Astrocyte (in vitro differentiated cells and primary cell): ENCODE measurements at places on chromosomes 2 and 18. TPM values are rescaled to one million over a fixed set of nuclear protein-coding genes. Genes with fewer than 3 reads are reported as not detected.
A peak's percentile ranks its signal among the peaks of the same experiment; 100 is the strongest.

The SCG2 gene
- 5.6 and 6.9 TPM in 2 replicates for total RNA-seq

The SP140 gene
- 14.1 and 18.5 TPM in 2 replicates for total RNA-seq

The CRYBA2 gene
- total RNA-seq = not detected in 2 replicates

The VIL1 gene
- total RNA-seq = not detected in 2 replicates

The DSG1 gene
- total RNA-seq = 0.05 TPM in 1 of 2 replicates, not detected in the other

The ALPI gene
- total RNA-seq = not detected in 2 replicates

The FTCDNL1 gene
- 0.45 and 0.48 TPM in 2 replicates for total RNA-seq

The EGR4 gene
- not detected in 2 replicates for total RNA-seq

The GREB1 gene
- total RNA-seq = 9.3 and 14.5 TPM in 2 replicates

The IL36A gene
- not detected in 2 replicates for total RNA-seq

The CNDP1 gene
- 0.31 TPM in 1 of 2 replicates, not detected in the other for total RNA-seq

DNA sequence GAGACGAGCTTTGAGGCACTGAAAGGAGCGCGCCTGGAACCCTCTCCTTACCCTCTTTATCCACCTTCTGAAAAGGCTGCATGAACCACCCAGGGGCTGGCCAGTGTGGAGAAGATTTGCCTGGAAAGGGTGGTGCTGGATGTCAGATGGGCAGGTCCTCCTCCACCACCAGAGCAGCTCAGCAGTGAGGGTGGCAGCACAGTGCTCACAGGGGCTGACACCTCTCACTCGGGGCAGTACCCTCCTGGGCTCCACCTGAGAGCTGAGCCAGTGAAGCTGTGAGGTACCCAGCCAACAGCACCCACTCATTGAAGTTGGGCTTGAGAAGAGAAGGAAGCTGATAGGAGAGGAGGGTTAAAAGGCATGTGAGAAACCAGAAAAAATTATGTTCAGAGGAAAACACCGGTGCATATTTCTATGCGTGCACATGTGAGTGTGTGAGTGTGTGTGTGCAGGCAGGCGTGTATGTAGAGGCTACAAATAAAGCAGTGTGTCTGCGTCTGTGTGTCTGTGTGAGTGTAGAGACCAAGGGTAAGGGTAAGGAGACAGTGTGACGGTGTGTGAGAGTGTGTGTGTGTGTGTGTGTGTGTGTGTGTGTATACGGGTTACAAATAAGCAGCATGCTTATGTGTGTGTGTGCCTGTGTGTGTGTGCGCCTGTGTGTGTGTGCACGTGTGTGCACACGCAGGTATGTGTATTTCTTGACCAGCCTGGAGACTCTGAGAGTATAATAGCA lies 40.7 kb downstream of the TEX44 start:
- peaks cover 4% of the 10 kb centered on the region for H3K4me1 ChIP-seq
- no peaks in the 10 kb centered on the region for H3K36me3 ChIP-seq
- H3K27me3 ChIP-seq = no peaks in the 10 kb centered on the region

GRCh38 chr2:106011380-106011779 lies 182.7 kb downstream of the UXS1 start:
- H3K27me3 ChIP-seq = no peaks in the 10 kb centered on the region
- no peak overlapping the region for H3K4me3 ChIP-seq
- DNase-seq = no peak

DNA sequence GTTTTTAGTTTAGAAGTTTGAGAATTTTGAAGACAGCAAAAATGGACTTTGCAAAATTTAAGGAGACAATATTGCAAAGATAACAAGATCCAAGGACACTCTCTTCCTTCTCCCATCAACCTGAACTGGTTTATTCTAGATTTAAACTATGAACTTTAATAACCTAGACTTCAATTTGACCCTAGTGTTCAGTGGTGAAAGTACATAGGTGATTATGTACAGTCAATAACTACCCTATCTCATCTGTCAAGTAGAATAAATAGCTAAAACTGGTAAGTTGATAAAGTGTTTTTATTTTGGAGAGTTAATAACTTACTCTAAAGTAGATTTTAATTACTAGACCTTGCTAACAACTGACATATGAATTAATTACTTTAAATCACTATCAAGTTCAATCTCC lies 52.9 kb upstream of the NFE2L2 start:
- no peak for DNase-seq
- H3K4me1 ChIP-seq = no peaks in the 10 kb centered on the region
- H3K27me3 ChIP-seq = no peaks in the 10 kb centered on the region
- H3K4me3 ChIP-seq = no peak overlapping the region
- no peak overlapping the region for H3K27ac ChIP-seq
- H3K36me3 ChIP-seq = no peaks in the 10 kb centered on the region

DNA sequence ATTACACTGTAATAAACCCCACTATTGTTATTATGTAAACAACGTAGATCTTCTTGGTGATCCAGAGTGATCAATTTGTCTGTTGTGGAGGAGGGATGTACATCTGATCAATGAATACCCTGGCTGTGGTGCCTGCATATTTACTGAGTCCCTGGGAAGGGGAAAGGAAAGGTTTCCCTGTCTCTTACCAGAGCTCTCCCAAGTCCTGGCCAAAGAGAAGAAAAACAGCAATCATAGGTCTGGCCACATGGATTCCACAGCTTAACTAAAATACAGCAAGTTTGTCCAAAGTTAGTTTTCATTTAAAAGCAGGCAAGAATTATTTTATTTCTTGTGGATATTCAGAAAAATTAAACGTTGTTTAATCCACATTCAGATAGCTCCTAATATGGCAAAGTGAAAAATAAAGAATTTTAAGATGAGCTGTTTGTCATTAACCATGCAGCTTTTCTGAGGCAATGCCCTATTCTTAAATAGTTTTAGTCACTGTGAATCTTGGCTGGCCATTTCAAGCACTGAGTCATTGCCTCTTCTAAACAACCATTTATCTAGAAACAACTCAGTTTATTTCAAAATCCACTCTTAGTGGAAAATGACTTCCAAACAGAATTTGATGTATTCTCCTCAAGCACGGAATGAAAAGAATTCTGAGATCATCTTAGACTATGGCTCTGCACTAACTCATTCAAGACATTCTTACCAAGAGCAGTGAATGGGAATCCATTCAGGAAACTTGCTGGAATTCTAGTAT lies 1004.4 kb upstream of the CDH2 start:
- no peaks in the 10 kb centered on the region for H3K36me3 ChIP-seq
- H3K4me1 ChIP-seq = peaks cover 22% of the 10 kb centered on the region
- no peak overlapping the region for H3K4me3 ChIP-seq
- H3K27me3 ChIP-seq = no peaks in the 10 kb centered on the region

- no peaks in the 10 kb centered on the region for H3K36me3 ChIP-seq
- DNase-seq = no peak
- peaks cover 16% of the 10 kb centered on the region for H3K4me1 ChIP-seq
- H3K27me3 ChIP-seq = no peaks in the 10 kb centered on the region
- peak overlapping the region; percentile 16 for H3K27ac ChIP-seq
Measured at GRCh38 chr2:226970362-226970761, 134.5 kb downstream of the RHBDD1 start.

GRCh38 chr2:206457188-206457634 lies 13.9 kb downstream of the ADAM23 start:
- H3K27ac ChIP-seq = no peak overlapping the region
- H3K4me1 ChIP-seq = no peaks in the 10 kb centered on the region
- DNase-seq = peak; percentile 36
- H3K27me3 ChIP-seq = no peaks in the 10 kb centered on the region
- H3K4me3 ChIP-seq = no peak overlapping the region

DNA sequence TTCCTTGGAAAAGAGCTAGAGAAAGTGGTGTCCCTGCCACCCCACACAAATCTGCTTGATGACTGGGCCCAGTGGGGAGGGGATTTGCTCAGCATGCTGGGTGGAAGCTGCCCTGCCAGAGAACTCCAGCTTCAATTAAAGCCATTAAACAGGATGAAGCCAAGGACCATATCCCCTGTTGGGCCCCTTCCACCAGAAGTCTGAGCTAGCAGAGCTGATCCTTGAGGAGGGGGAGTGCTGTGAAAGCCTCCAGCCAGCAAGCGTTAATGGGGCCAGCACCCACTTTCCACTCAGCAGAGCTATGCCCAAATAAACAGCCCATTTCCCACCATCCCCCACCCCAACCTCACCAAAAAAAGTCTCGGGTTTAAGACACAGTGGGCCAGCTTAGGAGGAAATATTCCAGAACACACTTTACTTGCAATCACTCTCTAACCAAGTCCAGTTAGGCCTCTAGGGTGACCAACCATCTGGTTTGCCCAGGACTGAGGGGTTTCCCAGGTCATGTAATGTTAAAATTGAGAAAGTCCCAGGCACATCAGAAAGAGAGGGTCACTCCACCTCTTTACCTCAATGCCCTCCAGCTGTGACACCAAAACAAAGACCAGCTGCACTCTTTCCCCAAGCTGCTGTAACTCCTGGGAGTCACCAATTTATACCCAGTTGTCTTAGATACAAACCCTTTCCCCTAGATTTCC lies 132.3 kb downstream of the FOXI3 start:
- H3K4me1 ChIP-seq = no peaks in the 10 kb centered on the region
- DNase-seq = no peak
- no peak overlapping the region for H3K4me3 ChIP-seq
- no peak overlapping the region for H3K27ac ChIP-seq
- H3K36me3 ChIP-seq = no peaks in the 10 kb centered on the region

- H3K4me3 ChIP-seq = no peak overlapping the region
- H3K27me3 ChIP-seq = no peaks in the 10 kb centered on the region
- peaks cover 10% of the 10 kb centered on the region for H3K4me1 ChIP-seq
- no peak for DNase-seq
- H3K27ac ChIP-seq = no peak overlapping the region
Measured at GRCh38 chr2:47312491-47312850, 90.5 kb upstream of the MSH2 start.

DNA sequence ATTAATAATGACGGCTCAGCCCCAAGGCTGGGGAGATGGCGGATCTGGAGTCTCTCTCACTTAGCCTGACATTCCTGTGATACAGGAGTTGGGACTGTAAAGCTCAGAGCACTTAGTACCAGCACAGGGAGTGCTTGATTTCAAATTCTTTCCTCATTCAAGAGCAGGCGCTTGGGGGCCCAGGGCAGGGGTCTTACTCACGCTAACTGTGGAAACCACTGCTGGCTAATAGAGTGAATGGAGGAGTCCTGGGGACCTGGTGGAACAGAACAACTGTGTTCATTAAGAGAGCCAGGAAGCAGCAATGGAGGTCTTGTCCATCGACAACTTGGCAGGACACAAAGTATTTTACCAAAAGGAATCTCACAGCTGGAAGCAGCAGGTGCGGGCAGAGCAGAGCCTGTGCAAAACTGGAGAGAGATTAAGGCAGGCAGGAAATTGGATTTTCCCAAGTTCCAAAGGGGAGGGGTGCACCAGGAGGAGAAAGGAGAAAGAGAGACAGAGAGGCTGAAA lies 358.9 kb downstream of the TNS1 start:
- no peak overlapping the region for H3K4me3 ChIP-seq
- H3K4me1 ChIP-seq = peaks cover 5% of the 10 kb centered on the region

- H3K4me1 ChIP-seq = no peaks in the 10 kb centered on the region
- H3K4me3 ChIP-seq = no peak overlapping the region
- H3K27me3 ChIP-seq = peaks cover 30% of the 10 kb centered on the region
Measured at GRCh38 chr2:111042772-111043771, 77.6 kb upstream of the BCL2L11 start.

- H3K36me3 ChIP-seq = no peaks in the 10 kb centered on the region
- no peak overlapping the region for H3K27ac ChIP-seq
- no peaks in the 10 kb centered on the region for H3K4me1 ChIP-seq
- H3K4me3 ChIP-seq = no peak overlapping the region
- no peak for DNase-seq
- no peaks in the 10 kb centered on the region for H3K27me3 ChIP-seq
Measured at GRCh38 chr2:65215946-65216345, 11.7 kb upstream of the ACTR2 start.

- no peaks in the 10 kb centered on the region for H3K27me3 ChIP-seq
- H3K4me1 ChIP-seq = no peaks in the 10 kb centered on the region
- peaks cover 27% of the 10 kb centered on the region for H3K36me3 ChIP-seq
Measured at GRCh38 chr2:61214171-61214570, 52.2 kb downstream of the C2orf74 start.

GRCh38 chr2:14418115-14418514 lies 214.4 kb upstream of the LRATD1 start:
- DNase-seq = peak; percentile 56
- H3K4me3 ChIP-seq = no peak overlapping the region
- no peaks in the 10 kb centered on the region for H3K27me3 ChIP-seq
- no peaks in the 10 kb centered on the region for H3K36me3 ChIP-seq
- no peak overlapping the region for H3K27ac ChIP-seq

DNA sequence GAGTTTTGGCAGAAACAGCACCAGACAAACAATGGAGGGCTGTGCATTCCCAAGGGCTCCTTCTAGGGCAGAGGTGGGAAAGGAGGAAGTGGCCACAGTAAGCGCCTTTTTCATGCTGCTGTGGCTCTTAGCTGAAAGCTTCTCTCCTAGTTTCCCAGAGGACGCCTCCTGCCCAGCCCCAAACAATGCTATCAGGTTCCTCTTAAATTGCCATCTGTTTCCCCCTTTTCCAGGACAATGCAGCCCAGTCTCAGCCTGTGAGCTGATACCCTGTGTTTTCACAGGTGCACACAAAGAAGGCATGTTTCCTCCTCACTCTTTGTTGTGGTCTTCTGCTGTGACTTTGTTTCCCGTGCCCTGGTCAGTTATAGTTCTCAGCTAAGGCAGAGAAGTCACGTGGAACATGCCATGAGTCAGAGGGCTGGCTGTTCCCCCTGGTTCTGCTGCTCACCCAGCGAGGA lies 5.4 kb upstream of the FAM124B start:
- no peaks in the 10 kb centered on the region for H3K4me1 ChIP-seq
- H3K4me3 ChIP-seq = no peak overlapping the region
- H3K27me3 ChIP-seq = no peaks in the 10 kb centered on the region
- H3K27ac ChIP-seq = no peak overlapping the region
- DNase-seq = no peak

DNA sequence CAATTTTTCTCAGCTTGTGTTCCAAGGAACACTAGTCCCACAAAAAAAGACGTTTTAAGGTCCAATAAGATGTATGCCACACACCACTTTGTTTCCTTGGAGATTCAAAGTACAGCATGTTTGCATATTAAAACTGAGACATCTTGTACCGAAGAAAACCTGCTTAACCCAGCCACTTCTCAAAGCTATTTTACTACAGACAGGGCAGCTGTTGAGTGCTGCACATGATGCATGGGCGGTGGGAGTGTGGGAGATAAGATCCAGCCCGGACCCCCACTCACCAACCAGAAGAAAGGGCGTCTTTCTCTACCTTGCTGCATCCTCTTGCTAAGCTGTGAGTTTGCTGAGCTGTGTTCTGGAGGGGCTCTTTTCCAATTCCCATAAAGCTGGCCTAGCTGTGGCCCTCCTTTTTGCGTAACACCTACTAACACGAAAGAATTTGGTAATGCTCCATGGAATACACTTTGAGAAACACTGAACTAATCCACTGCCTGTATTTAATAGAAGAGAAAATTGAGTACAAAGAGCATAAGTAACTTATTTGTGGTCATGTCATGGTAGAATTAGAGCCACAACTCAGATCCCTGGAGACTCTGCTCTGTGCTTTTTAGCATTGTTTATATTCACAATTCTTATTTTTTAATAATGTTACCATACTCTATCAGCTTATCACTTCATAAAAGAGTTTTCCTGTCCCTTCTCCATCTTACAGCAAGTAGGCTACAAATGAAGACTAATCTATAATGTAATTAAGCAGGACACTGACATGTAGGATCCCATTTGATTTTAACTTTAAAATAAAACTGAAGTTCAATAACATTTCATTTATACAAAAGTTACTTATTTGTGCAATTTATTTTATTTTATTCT lies 90.0 kb downstream of the PLEKHM3 start:
- H3K27me3 ChIP-seq = no peaks in the 10 kb centered on the region
- no peak for DNase-seq
- no peaks in the 10 kb centered on the region for H3K4me1 ChIP-seq
- no peak overlapping the region for H3K27ac ChIP-seq
- H3K4me3 ChIP-seq = no peak overlapping the region

- no peak overlapping the region for H3K27ac ChIP-seq
- H3K4me1 ChIP-seq = peaks cover 4% of the 10 kb centered on the region
- H3K27me3 ChIP-seq = no peaks in the 10 kb centered on the region
- no peaks in the 10 kb centered on the region for H3K36me3 ChIP-seq
- no peak overlapping the region for H3K4me3 ChIP-seq
Measured at GRCh38 chr2:148507970-148508369, 136.6 kb upstream of the EPC2 start.
